ENCODE measurements at places on chromosomes 4 and X. TPM values are rescaled to one million over a fixed set of nuclear protein-coding genes. Genes with fewer than 3 reads are reported as not detected.

Gene FBXW7
- total RNA-seq = 21.0 TPM

Gene ZCCHC18
- 1.1 TPM for total RNA-seq

Gene ZFP42
- 0.17 TPM for total RNA-seq

Gene TMEM271
- total RNA-seq = not detected

Gene KCNIP4
- total RNA-seq = not detected

Gene OCIAD2
- total RNA-seq = 6.1 TPM

Gene PRKG2
- total RNA-seq = 4.3 TPM

Gene RRH
- not detected for total RNA-seq

Gene POLN
- 1.1 TPM for total RNA-seq

Gene CT45A1
- not detected for total RNA-seq

Gene RAB9B
- 0.23 TPM for total RNA-seq

Gene P2RY8
- not detected for total RNA-seq

Gene SATL1
- total RNA-seq = not detected

Gene MAMLD1
- 9.0 TPM for total RNA-seq

Gene PRR32
- total RNA-seq = not detected
